ENCODE measurements at places on chromosomes 12 and 14. TPM values are rescaled to one million over a fixed set of nuclear protein-coding genes. Genes with fewer than 3 reads are reported as not detected.

The MSRB3 gene
- total RNA-seq: 41.6 TPM

The PTGER2 gene
- 7.5 TPM for total RNA-seq

The PPP1R13B gene
- total RNA-seq: 23.8 TPM

The TPPP2 gene
- not detected for total RNA-seq

The P3H3 gene
- total RNA-seq: 97.3 TPM

The FGF23 gene
- total RNA-seq: 0.27 TPM

The CLEC2D gene
- total RNA-seq: 17.5 TPM

The KCNMB4 gene
- 12.3 TPM for total RNA-seq

The NEUROD4 gene
- 367 TPM for total RNA-seq

The ADAM20 gene
- 4.0 TPM for total RNA-seq

The GLIPR1 gene
- total RNA-seq: 12.7 TPM

The PLBD1 gene
- total RNA-seq: 13.8 TPM

The SLCO1B1 gene
- not detected for total RNA-seq
